ENCODE measurements at places on chromosomes 12 and 14.

- DNase-seq, result no peak
These were observed 49.9 kb downstream of the FUT8 start for GRCh38 chr14:65462411-65462810.

- DNase-seq, result no peak
These were observed 17.8 kb downstream of the GPR132 start for GRCh38 chr14:105047283-105048016.

- no peak for DNase-seq
These were observed 38.0 kb downstream of the CHGA start for GRCh38 chr14:92960706-92961566.

DNA sequence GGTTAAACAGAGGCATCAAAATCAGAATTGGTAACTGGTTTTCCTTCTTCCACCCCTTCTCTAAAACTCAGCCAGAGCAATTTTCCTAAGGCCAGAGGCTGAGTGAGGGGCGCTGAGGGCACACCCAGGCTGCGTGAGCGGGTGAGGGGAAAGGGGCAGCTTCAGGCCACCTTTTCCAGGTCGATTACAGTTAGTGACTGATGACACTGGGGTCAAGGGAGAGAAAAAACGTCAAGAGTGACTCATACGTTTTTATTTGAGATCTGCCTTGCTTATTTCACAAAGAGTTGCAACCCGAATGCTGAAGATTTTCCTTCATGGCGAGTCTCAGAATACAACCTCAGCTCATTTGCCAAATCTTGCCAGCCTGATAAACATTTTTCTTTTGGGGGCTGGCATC is 46.7 kb upstream of the EVL start:
- no peak for DNase-seq

DNA sequence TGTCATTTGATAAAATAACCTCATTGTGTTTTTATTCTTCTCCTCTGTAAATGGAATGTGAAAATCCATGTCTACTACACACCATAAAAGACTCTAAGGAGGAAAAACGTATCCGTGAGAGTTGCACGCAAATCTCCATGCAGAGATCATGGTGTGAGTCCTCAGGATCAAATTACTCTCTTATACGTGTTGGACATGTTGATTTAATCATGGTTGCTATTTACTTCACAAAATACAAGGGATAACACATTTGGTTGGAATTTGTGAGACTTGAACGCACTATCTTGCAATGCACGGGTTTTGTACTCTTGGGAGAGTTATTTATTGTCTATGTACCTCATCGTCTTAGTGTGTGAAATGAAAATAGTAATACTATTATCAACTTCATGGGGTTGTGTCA is 128.0 kb upstream of the RASSF8 start:
- DNase-seq, result no peak

DNA sequence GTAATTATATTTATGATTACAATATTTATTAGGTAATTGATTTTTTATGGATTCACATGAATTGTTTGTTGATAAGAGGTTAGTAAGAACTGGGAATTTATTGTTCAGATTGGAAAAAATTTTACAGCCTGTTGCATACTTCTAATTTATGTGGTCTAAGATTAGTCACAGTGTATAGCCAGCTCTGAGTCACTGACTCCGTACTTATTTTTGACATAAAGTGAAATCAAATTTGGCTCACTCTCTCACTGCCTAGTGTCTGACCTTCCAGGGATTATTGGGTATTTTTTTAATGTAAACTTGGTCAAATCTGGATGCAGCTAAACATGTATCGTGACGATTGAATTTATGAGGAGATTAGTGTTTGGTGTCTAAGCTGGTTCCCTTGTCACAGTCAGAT is 109.3 kb downstream of the PTPRQ start:
- DNase-seq, result no peak

DNA sequence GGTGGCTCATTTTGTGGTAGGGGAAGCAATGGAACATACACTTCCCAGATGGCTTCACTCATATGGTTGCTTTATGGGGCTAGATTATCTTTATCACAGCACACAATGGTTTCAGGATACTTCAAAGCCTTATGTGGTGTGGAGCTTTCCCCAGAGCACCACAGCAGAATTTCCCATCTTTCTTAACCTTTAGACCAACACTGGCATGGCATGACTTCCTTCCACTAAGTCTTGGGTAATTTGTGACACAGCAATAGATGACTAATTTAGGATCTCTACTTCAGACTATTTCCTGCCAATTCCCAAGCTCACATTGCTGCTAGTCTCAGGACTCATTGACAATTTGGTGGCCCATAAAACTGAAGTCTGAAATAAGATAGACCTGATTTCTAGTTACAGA is 36.9 kb upstream of the DCN start:
- no peak for DNase-seq

DNA sequence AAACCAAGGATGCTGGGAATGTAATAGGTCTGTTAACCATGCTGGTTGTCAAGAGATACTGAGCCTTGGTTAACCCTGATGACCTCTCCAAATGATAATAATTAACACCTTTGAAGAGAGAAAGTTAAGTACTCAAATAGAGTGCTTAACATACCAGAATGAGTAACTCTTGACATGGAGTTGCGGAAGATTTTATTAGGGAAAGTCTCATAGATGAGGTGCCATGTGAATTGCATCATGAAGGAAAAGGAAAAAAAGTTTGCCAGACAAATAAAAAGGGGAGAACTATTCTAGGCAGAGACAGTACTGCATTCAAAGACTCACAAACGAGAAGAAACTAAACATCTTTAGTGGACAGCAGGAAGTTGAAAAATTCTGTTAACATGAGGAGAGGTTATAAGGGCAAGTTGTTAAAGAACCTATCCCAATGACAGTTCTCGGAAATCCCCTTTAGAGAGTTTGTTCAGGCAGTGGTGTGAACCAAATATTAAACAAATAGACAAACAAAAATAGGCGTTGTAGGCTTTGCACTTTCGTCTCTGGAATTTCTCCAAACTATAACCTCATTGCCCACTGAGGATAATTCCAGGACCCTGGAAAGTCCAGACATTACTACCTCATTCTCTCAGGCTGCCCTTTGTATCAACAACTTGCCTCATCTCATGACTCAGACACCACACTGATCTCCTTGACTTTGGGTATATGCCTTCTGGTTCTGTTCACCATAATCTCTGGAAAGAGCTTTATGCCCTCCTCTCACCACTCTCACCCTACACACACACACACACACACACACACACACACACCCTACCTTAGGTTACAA is 435.0 kb downstream of the GXYLT1 start:
- DNase-seq, result no peak

DNA sequence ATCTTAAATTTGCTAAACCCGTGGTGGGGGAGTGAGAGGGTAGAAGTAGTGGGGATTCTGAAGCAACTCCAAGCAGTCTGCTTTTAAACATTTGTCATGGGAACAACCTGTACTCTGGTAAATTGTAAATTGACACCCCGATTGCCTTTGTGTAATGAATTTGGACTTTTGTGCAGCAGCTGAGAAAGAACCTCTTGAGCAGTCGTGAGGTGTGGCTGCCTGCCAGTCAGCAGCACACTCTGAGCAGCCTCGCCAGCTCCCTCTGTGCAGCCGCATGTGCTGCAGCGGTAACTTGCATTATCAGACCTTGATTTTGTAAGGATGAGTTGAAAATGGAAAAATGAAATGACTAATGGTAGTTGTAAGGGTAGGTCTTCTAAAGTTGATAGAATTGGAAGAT is 74.3 kb downstream of the SUSD6 start:
- DNase-seq, result no peak

DNA sequence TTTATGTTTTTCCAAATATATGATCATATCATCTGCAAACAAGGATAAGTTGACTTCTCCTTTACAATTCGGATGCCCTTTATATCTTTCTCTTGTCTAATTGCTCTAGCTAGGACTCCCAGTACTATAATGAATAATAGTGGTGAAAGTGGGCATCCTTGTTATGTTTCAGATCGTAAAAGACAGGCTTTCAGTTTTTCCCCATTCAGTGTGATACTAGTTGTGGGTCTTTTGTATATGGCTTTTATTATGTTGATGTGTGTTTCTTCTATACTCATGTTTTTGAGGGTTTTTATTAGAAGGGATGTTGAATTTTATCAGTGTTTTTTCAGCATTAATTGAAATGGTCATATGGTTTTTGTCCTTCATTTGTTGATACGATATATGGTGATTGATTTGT is 97.3 kb downstream of the FUT8 start:
- no peak for DNase-seq

Data from GM19239 (cell line).